ENCODE measurements at places on chromosomes 7 and 10.

- no peak for DNase-seq
Observed at GRCh38 chr7:72099784-72100183, 312.4 kb downstream of the CALN1 start.

- no peak for DNase-seq
Observed at GRCh38 chr10:43700306-43700705, 51.6 kb upstream of the ZNF32 start.

- no peak for DNase-seq
Observed at GRCh38 chr10:44976352-44977198, 2.0 kb downstream of the DEPP1 start.

DNA sequence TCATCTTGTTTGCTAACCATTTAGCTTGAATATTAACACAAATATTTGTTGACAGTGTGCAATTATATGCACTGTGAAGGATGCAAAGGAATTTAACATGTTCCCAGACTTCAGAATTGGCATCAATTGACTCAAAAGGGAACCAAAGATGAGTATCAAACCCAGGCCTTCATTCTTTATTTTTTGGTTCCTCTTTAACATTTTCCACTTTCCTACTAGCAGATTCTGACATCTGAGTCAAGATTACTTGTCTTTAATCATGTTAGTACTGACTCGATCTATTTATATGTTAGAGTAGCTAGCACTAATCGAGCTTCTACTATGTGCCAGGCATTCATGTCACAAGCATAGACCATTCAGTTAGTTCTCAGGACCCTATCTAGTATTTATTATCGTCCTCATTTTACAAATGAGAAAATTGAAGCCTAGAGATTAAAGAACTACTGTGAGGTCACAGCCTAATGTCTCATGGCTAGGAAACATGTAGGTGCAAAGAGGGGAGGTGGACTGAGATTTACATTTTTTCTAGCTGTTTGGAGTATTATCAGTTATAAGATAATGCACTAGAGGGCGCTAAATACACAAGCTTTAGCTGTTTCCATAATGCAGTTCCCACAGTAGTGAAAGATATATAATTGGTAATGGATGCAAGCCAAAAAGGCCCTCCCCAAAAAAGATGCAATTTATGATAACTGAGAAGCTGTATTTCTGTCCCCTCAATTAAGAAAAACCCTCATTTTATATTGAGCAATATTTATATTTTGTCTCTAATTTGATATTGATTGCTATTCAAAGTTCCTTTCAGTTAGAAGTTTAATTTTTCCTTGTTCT lies 32.9 kb upstream of the KMT2E start:
- no peak for DNase-seq

DNA sequence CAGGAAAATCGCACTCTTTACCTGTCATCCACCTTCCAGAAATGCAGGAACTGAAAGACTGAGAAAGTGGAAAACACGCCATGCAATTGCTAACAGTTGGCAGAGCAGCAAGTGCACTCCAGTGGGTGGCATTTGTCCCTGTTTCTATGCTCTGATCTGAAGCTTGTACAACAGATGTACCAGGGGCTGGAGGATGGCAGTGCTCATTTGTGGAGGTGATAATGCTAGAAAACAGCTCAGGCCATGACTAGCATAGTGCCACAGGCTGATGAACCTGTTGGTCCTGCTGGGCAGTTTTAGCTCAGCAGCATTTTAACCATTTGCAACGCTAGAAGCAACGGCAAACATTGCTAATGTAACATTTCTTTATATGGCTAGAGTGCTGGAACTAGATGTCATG lies 199.9 kb upstream of the NRP1 start:
- no peak for DNase-seq

DNA sequence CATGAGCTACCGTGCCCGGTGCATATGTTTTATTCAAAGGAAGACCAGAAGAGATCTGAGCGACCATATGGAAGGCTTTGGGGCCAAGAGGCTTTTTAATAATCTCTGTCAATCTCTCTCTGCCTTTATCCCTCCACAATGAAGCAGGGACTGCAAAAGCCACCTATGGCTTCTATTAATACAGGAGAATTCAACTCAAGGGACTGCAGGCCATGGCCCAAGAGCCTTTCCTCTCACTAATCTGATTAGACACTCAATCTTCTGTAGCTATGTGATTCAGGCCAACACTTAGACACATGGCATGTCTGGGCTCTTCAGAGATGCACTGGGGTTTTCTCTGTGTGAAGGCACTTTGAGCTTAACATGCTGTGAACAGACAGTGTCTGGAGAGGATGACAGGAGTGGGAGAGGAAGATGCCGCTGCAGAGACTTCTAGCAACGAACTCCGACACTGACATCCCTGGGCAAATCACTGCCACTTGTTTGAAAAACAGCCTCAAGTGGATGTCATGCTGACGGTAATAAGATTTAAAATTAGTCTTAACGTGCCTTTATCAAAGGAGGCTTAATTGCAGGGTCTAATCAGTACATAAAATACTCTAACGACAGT lies 114.4 kb upstream of the AOAH start:
- DNase-seq: no peak

- no peak for DNase-seq
Observed at GRCh38 chr7:325051-325798, 35.3 kb downstream of the FOXL3 start.

GRCh38 chr7:91263384-91264045 lies 718 bp upstream of the FZD1 start:
- DNase-seq: no peak

DNA sequence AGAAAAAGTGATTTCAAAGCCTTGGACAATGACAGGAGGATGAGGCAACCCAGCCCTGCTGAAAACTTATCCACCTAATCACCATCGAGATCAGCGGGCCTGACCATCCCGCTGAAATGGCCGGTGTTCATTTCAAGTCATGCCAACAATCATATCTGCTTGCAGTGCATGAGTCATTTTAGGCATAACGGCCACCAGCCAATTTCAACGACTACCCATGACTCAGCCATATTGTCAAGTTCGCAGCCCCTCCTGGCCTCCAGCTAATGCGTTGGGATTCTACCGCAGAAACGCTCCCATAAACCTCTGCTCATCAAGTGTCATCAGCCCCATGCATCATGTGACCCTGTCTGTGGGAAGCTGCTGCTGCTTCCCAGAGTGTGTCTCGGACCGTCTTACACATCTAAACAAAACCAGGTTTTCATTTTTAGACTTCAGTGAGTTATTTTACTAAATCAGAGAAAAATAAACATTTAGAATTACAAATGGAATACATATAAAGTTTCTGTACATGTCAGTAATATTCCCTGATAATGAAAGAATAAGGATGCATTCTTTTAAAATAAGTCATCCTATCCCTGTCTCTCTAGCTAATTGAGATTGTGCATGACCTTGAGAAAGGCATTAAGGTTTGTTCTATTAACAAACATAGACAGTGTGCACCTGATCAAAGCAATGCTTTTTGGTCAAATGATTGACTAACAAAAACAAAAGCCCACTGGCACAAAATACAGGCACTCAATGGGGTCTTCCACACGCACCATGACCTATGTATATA lies 188.9 kb downstream of the ADAM12 start:
- DNase-seq: no peak

- no peak for DNase-seq
Observed at GRCh38 chr10:76558996-76559891, 1078.4 kb downstream of the KCNMA1 start.

DNA sequence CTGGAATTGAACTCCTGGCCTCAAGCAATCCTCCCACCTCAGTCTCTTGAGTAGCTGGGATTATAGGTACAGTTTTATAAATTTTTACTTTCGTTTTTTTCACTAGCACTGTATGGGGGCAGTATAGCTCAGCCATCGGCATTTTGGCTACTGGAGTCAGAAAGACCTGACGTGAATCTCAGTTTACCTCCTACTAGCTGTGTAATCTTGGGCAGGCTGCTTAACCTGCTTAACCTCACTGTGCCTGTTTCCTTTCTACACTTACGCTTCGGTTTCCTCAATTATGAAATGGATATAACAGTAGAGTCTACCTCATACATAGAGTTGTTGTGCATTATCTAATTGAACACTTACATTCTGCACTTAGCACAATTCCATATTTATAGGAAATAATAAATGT lies 16.7 kb downstream of the STN1 start:
- DNase-seq: no peak

- DNase-seq: no peak
Observed at GRCh38 chr7:88121335-88121734, 98.5 kb downstream of the SRI start.

DNA sequence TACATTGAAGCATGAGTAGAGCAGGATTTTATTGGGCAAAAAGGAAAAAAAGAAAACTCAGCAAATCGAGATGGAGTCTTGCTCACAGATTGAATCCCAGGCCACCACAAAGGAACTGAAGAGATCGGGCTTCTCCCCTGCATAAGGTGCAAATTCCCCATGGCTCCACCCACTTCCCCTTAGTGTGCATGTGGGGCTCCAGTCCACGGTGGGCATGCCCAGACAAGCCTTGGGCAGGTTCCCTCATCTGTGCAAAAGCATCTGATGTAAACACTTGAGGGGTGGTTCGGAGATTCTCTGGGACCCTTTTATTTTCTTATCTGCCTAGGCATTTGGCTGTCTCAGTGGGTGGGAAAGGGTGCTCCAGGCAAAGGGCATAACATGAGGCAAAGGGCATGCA lies 150.7 kb downstream of the CFTR start:
- DNase-seq: no peak

DNA sequence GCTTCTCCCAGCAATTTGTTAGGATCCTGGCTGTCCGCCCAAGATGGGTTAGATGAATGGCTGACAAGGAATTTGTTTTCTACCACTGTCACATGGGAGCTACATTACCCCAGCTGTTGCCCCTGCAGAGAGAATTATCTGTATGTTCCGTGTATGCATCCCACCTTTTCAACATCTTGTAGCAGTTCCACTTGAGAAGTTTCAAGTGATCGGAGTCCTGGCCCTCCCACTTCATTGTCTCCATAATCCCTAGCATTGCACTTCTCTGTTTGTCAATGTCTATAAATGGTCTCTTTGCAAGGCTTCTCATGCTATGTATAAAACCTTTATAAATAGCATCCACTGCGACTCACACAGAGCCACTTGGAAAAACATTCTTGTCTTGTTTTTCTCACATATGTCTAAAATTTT lies 972.5 kb downstream of the CNTNAP2 start:
- no peak for DNase-seq

DNA sequence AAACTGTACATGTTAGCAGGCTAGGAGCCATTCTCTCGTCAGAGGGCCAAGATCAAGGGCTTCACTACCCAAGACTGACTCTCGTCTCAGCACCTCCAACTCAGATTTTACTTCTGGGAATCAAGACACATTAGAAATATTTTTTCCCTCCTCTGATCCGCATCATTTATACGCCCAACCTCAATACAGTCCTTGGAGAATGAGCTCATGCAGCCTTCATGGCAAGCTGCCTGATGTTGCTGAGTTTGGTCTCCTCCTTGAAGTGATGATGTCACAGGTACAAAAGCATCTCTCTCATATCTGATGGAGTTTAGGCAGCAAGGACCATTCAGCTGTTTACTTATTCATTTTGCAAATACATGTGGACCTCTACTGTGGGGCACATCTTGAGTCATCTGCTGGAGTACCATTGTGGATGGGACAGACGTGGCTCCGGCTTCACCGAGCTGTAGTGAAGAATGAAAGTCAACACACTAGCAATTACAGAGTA lies 114.0 kb downstream of the BMPER start:
- no peak for DNase-seq

GRCh38 chr10:94103801-94104221 lies 110.1 kb downstream of the PLCE1 start:
- no peak for DNase-seq

GRCh38 chr7:125878988-125879387 lies 949.4 kb upstream of the POT1 start:
- DNase-seq: no peak

Measured in NT2/D1 (cell line).